Activated CD8-positive, alpha-beta memory T cell treated with anti-CD3 and anti-CD28 coated beads for 1 hour (primary cell): ENCODE measurements at places on chromosomes 1 and 21.

DNA sequence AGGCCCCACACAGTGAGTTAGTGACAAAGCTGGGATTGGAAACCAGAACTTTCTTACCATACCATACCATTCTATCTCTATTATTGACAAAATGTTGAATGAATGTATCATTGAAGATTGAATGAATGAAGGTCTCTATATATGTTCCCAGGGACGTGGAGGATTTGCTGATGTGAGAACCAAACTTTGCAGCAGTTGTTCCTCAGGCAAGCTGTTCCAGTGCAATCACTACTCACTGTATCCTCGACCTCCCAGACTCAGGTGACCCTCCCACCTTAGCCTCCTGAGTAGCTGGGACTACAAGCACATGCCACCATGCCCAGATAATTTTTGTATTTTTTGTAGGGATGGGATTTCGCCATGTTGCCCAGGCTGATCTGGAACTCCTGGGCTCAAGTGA is 11.6 kb upstream of the LIN28A start:
- DNase-seq: no peak

- no peak for DNase-seq
Measured at GRCh38 chr1:43763497-43763973, 56.2 kb downstream of the ST3GAL3 start.

GRCh38 chr1:204904228-204904810 is 33.7 kb downstream of the NFASC start:
- no peak for DNase-seq

GRCh38 chr1:205451759-205452164 is 4.1 kb downstream of the BLACAT1 start:
- DNase-seq: no peak

DNA sequence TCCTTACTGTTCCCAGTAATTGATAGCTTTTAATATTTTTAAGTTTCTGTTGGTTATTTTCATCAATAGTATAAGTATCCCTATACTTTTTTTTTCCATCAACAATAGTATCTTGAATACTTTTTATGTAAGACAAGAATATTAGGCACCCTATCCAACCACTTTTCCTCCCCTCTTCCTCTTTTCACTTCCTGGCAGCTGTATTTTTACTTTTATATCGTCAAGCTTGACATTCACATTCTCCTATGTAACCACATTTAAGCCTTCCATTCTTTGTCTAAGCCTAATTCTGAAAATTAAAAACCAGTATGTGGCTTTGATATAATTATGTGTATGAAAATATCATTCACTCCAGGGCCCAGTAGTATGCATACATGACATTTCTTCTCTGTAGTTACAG is 9.3 kb downstream of the TMEM39B start:
- no peak for DNase-seq

DNA sequence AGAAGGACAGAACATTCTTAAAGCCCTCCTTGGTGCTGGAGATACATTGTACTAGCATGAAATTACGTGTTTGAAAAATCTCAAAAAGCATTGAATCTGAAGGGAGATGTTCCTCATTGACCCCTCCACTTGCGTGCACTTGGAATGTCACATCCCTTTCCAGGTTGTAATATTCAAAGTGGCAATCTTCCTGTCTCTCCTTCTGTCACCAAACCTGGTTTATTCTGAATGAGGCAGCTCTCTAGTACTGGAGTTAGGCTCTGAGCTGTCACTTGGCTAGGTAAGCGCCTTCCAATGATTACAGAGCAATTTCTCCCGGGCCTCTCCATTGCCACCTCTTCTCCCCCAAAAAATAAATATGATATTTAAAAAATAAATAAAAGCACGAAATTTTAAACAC is 855 bp downstream of the DSCAM start:
- no peak for DNase-seq

GRCh38 chr1:151817353-151817730 is 12.1 kb upstream of the LINGO4 start:
- DNase-seq: no peak

DNA sequence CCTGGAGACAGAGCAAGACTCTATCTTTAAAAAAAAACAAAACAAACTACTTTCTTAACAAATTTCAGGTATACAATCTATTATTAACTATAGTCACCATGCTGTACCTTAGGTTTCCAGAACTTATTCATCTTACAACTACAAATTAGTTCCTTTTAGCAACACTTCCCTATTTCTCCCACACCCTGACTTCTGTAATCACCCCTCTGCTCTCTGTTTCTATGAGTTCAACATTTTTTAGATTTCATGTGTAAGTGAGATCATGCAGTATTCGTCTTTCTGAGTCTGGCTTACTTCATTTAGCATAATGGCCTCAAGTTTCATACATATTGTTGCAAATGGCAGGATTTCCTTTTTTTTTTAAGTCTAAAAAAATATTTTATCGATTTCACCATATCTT is 77.9 kb upstream of the LPGAT1 start:
- no peak for DNase-seq

DNA sequence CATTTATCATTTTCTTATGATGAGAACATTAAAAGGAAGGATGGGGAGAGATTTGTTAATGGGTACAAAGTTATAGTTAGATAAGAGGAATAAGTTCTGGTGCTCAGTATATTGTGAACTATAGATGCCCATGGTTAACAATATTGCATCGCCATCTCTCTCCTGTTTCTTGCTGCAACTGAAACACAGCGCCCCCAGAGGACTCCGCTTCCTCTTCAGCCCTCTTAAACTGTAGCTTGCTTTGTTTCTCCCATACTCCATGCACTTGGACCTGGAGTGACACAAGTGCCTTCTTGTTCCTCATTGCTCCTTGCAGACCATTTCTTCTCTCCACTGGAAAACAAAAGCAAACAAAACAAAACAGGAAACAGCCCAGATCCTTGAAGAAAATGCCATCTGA is 70.1 kb upstream of the NTPCR start:
- no peak for DNase-seq

GRCh38 chr1:69835955-69836354 is 268.2 kb downstream of the LRRC7 start:
- DNase-seq: no peak

- DNase-seq: no peak
Measured at GRCh38 chr21:31284797-31285397, 59.2 kb downstream of the TIAM1 start.

DNA sequence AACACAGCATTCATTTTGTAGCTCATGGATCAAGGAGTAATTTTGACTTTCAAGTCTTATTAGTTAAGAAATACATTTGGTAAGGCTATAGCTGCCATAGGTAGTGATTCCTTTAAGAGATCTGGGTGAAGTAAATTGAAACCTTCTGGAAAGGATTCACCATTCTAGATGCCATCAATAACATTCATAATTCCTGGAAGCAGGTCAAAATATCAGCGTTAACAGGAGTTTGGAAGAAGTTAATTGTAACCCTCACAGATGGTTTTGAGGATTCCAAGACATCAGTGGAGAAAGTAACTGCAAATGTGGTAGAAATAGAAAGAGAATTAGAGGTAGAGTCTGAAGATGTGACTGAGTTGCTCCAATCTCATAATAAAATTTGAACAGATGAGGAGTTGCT is 216.6 kb downstream of the GREM2 start:
- DNase-seq: no peak

- DNase-seq: no peak
Measured at GRCh38 chr1:112264553-112264952, 131.5 kb upstream of the CTTNBP2NL start.

GRCh38 chr21:14376854-14377253 is 6.1 kb downstream of the HSPA13 start:
- no peak for DNase-seq

- no peak for DNase-seq
Measured at GRCh38 chr21:19864476-19864875, 1133.7 kb upstream of the NCAM2 start.

DNA sequence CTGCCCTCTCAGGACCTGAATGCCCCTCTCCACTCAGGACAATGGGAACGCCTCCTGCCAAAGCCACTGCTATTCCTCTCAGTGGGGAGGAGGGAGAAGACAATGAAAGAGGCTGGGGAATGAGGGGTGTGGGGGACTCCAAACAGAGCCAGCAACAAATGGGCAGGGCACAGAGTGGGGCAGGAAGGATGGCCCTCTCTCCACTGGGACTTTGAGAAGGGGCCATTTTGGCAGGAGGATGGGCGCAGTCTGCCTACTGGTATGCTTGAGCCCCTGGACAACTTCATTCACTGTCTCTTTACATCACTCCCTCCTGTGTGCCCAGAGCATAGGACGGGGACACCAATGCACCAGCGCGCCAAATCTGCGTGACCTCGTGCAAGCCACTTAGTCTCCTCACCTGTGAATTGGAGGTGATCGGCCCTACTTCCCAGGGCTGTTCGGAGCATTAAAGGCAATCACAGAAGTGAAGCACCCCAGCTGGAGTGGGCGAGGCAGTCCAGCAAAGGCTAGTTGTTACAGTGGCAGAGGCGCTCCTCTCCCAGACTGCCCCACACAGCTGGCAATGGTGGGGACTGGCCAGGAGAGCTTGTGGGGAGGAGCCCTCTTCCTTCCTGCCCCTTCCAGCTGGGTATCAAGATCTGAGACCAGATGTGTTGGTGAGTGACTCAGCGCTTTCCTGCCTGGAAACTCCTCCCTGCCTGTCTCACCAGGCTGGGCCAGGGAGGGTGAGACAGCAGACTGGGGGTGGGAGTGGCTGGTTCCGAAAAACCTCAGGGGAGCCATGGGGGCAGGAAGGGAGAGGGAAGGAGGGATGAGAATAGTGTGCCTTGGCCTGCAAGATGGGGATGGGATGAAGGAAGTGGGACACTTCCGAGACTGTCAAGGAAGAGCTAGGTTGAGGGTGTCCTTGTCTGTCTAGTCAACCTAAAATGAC is 22.4 kb upstream of the SYNC start:
- no peak for DNase-seq

DNA sequence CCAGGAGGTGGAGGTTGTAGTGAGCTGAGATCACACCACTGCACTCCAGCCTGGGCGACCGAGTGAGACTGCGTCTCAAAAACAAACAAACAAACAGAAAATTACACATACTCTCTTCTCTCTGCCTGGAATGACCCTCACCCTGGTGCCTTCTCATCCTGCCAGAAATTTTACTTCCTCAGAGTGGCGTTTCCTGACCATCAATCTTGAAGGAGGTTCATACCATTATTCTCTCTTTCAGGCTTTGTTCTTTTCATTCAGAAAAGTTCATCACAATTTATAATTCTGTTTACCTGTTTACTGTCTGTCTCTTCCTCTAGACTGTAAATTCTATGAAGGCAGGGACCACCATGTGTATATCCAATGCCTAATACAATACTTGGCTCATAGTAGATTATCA is 79.3 kb downstream of the RPS6KA1 start:
- DNase-seq: no peak

GRCh38 chr1:47782414-47783166 is 214.6 kb downstream of the TRABD2B start:
- DNase-seq: no peak

- no peak for DNase-seq
Measured at GRCh38 chr1:176157995-176158394, 49.1 kb downstream of the COP1 start.

DNA sequence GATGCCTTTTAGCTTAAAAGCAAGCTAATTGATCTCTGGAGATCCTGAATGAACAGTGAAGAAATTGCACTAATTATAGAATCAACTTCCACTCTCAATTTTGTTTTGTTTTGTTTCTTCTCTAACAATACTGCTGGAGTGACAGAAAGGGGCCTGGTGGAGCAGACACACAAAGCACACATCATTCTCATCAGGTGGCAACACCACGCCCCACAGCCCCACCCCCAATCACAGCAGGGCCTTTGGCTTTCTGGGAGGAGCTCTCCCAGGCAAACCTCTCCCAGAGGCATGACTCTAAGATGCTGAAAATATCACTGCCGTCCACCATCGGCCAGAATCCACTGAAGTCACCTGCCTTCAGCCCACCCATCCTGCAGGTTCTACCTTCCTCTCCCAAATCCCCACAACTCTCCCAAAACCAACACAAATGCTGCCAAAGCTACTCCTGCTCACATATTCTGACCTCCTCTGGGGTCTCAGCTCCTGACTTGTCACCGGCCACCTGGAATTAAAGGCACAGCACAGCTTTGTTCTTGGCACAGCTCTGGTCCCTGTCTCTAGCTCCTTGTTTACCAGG is 120.7 kb downstream of the GRIK3 start:
- no peak for DNase-seq

- no peak for DNase-seq
Measured at GRCh38 chr1:31574749-31575368, 1.5 kb upstream of the TINAGL1 start.

- DNase-seq: no peak
Measured at GRCh38 chr21:41431788-41432548, 5.9 kb downstream of the MX1 start.

DNA sequence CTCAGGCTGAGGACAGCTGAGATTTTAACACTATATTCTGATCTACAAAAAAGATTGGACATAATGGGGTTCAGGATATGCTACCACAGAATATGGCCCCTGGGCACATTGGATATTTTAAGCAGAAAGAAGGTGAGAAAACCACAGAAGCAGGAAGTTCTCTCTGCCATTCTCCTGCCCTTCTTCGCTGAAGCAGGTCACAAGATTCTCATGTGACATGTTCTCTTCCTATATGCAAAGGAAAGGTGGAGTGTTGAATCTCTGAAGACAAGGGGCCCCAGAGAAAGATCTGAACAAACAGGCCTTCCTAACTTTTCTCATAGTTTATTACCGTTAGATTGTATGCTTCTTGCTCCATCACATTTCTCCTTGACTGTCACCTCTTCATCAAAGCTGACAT is 285.7 kb downstream of the S1PR1 start:
- no peak for DNase-seq

DNA sequence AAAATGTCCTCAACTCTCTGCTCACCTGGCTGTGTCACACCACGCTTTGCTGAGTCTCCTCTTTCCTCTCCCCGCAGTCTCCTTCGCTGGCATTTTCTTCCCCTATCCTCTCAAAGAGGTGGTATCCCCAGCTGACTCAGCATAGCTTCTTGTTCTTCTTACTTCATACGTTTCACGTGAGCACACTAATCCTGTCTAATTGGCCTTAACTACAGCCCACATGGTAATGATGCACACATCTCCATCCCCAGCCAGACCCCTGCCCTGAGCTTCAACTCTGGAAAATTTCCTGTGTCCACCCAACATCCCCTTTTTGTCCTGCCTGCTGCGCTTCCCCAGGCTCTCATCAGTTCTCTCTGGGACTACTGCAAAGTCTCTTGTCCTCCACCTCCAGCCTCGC is 169.8 kb downstream of the TTLL7 start:
- no peak for DNase-seq

DNA sequence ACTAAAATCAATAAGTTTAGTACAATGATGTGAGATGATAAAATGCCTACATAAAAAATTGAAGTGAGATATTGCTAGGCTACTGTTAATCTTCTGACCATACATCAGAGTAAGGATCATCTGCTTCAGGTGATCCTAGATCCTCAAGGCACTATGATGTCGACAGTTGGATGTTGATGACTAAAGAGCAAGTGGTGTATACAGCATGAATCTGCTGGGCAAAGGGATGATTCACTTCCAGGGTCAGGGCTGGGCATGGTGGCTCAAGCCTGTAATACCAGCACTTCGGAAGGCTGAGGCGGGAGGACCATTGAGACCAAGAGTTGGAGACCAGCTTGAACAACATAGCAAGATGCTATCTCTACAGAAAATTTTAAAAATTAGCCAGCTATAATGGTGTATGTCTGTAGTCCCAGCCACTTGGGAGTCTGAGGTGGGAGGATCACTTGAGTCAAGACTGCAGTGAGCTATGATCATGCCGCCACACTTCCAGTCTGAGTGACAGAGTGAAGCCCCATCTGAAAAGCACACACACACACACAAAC is 24.6 kb downstream of the NUF2 start:
- no peak for DNase-seq
